Dermis microvascular lymphatic vessel endothelial cell (primary cell): ENCODE measurements at places on chromosomes 6 and 20. TPM values are rescaled to one million over a fixed set of nuclear protein-coding genes. Genes with fewer than 3 reads are reported as not detected.

Gene MUC22
- not detected in 2 replicates for total RNA-seq

Gene AKAP12
- total RNA-seq: 314 and 444 TPM in 2 replicates

Gene SLC17A1
- total RNA-seq: not detected in 2 replicates

Gene FIG4
- 8.2 and 10.7 TPM in 2 replicates for total RNA-seq

Gene PRDM13
- total RNA-seq: not detected in 2 replicates

Gene ENPP5
- total RNA-seq: under 0.01 TPM in 1 of 2 replicates, not detected in the other

Gene TMEM217
- total RNA-seq: 8.6 and 11.3 TPM in 2 replicates

Gene CGA
- total RNA-seq: not detected in 2 replicates

Gene TMEM244
- total RNA-seq: not detected in 2 replicates

Gene PI3
- total RNA-seq: not detected in 2 replicates

Gene C2
- 0.13 TPM in 1 of 2 replicates, not detected in the other for total RNA-seq

Gene SMLR1
- total RNA-seq: not detected in 2 replicates

Gene DEFB116
- total RNA-seq: not detected in 2 replicates

Gene PPP1R3G
- 0.39 and 0.89 TPM in 2 replicates for total RNA-seq

Gene BMP5
- not detected in 2 replicates for total RNA-seq

Gene WFDC13
- not detected in 2 replicates for total RNA-seq

Gene CST11
- total RNA-seq: not detected in 2 replicates

Gene MYBL2
- total RNA-seq: 8.6 and 13.0 TPM in 2 replicates

Gene ANKRD66
- total RNA-seq: not detected in 2 replicates

Gene ZNF165
- 0.25 and 0.39 TPM in 2 replicates for total RNA-seq

Gene TRAPPC3L
- total RNA-seq: under 0.01 and 0.25 TPM in 2 replicates
